ENCODE measurements at places on chromosomes 1 and 21.

- no peak for DNase-seq
Observed at GRCh38 chr1:42981255-42981805, 22.7 kb upstream of the SLC2A1 start.

GRCh38 chr1:225866061-225866837 is 15.9 kb downstream of the TMEM63A start:
- DNase-seq: peak; percentile 81

DNA sequence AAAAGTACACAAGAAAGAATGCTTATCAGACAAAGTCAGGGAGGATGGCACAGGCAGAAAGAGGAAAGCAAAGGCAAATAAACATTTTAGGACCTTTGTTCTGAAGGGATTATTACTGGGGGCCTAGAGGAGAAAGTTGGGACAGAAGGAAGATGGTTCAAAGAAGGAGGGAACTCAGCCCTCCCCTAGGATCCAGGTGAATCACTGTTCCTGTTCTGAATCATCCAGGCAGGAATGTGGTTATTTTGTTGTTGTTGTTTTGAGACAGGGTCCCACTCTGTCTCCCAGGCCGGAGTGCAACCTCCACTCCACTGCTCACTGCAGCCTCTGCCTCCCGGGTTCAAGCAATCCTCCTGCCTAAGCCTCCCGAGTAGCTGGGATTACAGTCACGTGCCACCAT is 38.5 kb upstream of the PSEN2 start:
- no peak for DNase-seq

DNA sequence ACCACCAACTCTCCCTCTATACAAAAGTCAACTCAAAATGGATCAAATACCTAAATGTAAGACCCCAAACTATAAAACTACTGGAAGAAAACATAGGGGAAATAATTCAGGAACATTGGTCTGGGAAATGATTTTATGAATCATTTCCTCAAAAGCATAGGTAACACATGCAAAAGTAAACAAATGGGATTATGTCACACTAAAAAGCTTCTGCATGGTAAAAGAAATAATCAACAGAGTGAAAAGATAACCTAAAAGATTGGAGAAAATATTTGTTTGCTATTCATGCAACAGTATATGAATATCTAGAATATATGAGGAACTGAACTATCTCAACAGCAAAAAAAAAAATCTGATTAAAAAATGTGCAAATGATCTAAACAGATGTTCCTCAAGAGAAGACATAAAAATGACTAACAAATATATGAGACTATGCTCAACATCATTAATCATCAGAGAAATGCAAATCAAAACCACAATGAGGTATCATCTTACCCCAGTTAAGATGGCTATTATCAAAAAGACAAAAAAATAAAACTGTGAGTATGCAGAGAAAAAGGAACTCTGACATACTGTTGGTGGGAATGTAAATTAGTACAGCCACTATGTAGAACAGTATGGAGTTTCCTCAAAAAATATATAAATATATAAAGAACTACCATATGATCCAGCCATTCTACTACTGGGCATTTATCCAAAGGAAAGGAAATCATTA is 47.8 kb downstream of the VCAM1 start:
- DNase-seq: no peak

DNA sequence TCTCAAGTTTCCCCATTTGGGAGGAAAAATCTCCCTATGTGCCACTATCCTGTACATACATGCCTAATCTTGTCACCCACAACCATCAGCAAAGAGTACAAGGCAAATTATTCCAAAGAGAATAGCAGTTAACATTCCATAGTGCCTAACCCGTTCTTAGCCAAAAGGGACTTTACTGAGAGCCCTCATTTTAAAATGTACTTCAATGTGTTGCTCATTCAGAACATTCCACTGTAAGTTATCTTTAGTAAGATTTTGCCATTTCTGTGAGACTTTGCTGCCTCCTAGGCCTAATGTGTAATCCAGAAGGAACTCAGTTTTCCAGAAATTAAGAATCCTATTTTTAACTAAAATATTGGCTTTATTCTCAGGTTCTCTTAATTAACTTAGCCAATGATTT is 11.3 kb upstream of the MRPL55 start:
- DNase-seq: no peak

- DNase-seq: no peak
Observed at GRCh38 chr1:25208561-25209222, 23.6 kb downstream of the SYF2 start.

Data from stimulated activated CD4-positive, alpha-beta T cell treated with anti-CD3 and anti-CD28 coated beads, Interleukin-4, amount 100 ng/mL, for 4 hours (primary cell).